ENCODE measurements at places on chromosomes 5 and 9.

DNA sequence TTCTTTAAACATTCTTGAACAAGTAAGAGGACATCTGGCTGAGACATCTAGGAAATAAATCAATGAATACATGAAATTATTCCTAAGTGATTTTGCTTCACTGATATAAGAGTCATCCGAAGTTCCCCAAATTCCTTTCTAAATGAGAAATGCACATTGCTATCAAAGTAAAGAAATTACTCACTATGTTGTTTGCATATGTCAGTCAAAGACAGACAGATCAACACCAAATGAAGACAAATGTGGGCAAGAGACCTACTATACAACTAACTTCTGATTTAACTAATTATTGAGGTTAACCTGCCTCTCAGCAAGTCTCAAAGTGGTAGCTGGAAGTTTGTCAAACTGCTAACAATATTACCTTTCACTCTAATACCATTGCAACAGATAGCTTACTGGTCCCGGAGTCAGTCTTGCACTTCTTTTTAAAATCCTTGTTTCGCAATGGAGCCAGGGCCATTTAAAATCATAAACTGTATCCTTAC is 13.2 kb downstream of the TUT7 start:
- DNase-seq, result no peak

GRCh38 chr5:133485468-133485867 is 126.9 kb downstream of the FSTL4 start:
- DNase-seq, result no peak

DNA sequence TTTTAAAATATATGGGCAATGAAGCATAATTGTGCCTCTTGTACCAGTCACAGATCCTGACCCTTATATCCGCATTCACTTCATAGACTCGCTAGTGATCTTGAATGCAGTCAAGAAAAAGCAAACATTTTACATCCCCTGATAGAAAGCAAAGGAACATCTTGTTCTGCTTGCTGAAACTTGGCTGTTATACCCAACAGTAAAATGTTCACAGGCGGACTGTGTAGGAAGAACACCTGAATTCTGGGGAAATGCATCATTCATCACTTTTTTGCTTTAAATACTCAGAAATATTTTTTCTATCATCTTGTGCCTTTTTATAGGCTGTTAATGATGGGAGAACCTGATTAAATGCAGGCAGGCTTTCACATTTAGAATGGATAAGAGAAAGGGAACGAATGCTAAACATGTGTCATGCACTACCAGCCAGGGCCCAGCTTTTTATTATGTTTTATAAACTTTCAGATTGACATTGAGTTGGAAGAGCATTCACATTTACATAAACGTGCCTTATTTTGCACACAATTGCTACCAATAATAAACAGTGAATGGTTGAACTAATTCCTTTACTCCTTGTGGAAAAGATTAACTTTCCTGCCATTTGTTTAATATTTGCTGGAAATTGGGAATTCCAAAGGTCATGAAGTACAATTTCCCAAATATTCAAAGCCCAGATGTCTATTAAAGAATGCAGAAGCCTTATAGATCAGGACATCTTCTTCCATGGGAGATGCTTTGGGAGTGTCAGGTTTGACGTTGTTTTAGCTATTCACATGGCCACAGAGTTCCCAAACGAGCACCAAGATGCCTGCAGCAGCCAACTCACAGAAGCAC is 756.2 kb downstream of the TLE1 start:
- DNase-seq, result no peak

- DNase-seq, result no peak
Observed at GRCh38 chr5:67381236-67381880, 184.8 kb upstream of the CD180 start.

DNA sequence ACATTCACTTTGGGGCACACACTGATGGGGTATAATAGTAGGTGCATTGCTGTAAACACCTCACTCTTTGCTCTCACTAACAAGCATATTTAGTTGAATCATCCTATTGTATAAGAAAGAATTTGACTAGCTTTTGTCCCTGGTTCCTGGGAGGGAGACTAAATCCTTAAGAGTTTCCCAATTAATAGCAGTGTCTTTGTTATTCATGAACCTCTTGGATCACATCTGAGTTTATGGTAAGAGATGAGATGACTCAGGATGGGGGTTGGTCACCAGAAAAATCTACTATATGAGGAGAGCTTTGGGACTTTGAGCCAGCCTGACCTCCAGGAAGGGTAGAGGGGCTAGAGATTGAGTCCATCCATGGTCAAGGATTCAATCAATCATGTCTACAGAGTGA is 56.8 kb downstream of the PUM3 start:
- no peak for DNase-seq

DNA sequence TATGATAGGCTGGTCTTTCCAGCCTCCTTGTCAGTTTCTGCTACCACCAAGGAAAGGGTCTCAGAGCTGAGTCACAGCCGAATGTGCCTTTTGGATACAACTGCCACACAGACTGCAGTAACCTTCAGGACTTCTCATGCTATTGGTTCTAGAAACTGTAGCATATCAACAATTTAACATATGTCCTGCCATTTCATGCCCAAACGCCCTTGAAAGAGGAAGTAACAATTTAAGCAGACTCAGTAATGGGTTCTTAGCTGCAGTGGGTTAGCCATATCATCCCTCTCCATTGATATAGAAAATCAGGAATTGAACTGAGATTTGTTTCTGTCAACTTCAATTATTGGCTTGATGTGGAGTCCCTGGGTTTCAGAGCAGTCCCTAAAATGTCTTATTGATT is 4.1 kb upstream of the CLK4 start:
- no peak for DNase-seq

DNA sequence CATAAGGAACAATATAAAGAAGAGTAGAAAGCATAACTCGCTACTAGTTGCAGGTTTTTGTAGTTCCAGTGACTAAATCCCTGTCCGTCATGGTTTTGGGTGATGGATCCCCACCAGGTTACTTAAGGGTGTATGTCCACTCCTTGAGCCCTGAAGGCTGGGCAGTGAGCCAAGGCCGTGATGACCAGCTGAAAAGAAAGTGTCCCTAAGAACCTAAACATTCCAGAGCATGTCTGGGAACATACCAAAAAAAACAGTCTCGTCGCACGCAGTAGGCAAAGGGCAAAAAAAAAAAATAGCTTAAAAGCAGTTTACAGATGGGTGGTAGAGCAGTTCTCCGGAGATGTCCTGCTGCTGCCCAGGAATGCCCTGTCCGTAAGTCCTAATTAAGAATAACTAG is 21.4 kb upstream of the SNAPC3 start:
- DNase-seq, result no peak

- no peak for DNase-seq
Observed at GRCh38 chr5:26012078-26012477, 1026.3 kb downstream of the CDH9 start.

DNA sequence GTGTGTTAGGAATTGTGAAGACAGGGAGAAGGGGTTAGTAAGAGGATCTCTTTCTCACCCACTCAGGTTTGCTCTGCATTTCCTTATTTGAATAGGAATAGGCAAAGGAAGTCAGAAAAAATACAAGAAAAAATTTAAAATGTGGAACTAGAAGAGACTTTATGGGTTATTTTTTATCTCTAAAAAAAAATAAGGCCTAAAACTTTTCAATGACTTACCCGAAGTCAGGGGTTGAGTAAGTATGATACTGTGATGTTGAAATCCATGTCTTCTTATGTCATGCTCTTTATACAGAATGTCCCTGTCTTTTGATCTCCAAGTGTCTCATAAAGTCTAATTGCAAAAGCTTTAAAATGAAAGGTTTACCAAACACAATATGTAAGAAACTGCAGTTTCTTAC is 148.3 kb upstream of the PIK3R1 start:
- DNase-seq, result no peak

DNA sequence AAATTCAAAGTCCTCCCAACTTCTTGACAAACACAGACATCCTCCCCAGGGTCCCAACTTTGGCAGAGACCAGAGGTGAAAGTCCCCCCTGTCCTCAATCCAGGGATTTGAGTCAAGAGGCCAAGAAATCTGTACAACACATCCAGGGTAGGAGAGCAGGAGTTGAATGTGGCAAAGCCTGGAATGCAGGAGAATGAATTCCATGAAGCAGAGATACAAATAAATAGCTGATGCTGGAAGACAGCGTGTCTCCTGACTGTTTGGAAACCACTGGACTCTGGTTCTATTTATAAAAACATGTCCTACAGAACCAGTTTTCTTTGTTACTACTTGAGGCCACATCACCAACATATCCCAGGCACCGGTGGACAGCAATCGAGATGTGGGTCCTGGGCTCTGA is 43.7 kb upstream of the SLIT3 start:
- no peak for DNase-seq

DNA sequence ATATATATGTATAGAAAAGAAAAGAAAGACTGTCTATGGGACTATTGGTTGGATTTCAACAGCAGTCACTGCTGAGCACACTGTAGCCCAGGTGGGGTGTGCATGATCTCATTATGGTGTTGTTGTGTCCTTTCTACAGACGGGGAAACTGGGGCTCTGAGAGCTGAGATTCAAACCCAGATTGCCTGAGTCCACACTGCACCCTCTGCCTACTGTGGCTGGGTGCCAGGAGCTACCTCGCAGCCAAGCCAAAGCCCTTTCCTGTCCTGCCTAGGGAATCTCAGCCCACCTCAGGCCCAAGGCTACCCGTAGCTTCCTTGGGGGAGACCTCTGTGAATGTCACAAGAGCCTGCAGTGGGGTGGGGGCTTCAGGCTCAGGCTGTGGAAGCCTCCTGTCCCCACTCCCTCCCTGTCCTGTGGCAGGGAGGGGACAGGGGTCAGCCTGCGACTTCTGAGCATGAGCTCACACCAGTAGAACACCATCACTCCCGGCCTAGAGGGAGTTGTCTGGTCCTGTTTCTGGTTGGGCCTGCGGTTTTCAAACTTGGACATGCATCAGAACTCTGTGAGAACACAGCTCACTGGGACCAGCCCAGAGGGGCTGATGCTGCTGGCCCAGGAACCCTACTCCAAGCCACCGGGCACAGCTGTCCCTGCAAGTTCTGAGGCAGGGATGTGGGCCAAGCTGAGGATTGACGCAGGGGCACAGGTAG is 7.9 kb upstream of the NINJ1 start:
- no peak for DNase-seq

DNA sequence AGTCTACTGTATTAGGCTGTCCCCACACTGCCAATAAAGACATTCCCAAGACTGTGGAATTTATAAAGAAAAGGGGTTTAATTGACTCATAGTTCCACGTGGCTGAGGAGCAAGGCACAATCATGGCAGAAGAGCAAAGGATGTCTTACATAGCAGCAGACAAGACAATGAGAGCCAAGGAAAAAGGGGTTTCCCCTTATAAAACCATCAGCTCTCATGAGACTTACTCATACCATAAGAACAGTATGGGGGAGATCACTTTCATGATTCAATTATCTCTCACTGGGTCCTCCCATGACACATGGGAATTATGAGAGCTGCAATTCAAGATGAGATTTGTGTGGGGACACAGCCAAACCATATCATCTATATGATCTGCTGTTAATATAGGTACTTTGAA is 14.8 kb upstream of the FSTL4 start:
- DNase-seq, result no peak

DNA sequence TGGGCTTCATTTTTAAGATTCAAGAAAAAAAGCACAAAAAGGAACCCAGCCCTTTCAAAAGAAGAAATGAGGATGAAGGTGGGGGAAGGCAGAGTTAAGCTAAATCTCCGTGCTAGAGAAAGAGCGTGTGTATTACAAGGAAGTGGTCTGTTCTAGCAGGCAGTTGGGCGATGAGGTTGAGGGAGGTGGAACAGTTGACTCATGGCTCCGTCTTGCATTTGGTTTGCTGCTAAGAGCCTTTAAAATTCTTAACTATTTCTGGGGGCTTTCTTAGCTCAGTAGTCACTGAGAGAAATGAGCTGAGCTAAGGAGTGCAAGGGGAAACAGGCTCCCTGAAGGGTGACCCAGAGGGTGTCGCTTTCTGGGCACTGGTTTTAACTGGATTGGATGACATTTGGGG is 117.4 kb downstream of the GCNT1 start:
- peak; percentile 65 for DNase-seq

DNA sequence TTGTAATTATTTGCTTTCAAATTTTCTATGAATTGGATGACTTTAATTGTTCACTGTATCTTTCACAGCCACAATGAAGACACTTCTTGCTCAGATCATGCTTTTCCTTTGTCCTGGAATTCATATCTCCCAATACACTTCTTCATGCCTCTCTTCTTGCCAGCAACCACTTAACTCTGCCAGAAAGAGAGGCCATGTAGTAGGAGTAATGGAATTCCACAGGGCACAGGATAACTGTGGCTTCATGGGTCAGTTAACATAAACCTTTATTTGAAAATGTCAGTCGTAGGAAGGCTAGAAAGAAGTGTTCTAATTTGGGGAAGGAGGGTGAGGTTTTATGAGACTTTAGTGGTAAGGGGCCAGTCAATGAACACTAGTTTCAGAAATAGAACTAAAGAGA is 190.3 kb downstream of the TMEM167A start:
- DNase-seq, result no peak

GRCh38 chr5:150544611-150545219 is 36.8 kb downstream of the NDST1 start:
- peak; percentile 46 for DNase-seq

GRCh38 chr9:121717141-121717991 is 65.9 kb downstream of the DAB2IP start:
- DNase-seq, result no peak

DNA sequence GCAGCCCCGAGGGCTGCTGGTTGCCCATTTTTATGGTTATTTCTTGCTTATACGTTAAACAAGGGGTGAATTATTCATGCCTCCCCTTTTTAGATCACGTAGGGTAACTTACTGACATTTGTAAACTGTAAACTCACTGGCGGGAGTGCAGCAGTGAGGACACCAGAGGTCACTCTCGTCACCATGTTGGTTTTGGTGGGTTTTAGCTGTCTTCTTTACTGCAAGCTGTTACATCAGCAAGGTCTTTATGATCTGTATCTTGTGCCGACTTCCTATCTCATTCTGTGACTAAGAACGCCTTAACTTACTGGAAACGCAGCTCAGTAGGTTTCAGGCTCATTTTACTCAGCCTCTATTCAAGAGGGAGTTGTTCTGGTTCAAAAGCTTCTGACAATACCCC is 155.0 kb upstream of the PRDM9 start:
- no peak for DNase-seq

DNA sequence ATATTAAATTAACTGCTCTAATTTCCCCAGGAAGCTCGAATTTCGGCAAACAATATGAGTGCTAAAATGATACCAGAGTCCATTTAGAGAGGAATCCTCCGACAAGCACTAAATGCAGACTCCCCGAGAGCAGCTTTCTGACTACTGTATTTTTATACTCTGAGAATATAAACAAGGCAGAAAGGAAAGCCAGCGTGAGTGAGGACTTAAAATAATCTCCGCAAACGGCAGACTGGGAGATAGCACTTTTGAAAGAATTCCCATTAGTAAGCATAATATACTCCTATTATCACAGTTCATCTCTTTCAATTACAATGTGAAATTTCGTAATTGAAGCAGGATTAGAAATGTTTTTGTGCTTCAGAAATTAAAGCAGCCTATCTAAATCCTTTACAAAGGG is 269.4 kb upstream of the PANK3 start:
- no peak for DNase-seq

GRCh38 chr9:82555431-82556051 is 507.4 kb downstream of the RASEF start:
- DNase-seq, result no peak

GRCh38 chr9:88993871-88994460 is 2.7 kb downstream of the S1PR3 start:
- no peak for DNase-seq

Data from activated gamma-delta T cell treated with Interleukin-2 at 50 U/mL for 16 hours (primary cell).